ENCODE measurements at places on chromosomes 11 and 22.
A peak's percentile ranks its signal among the peaks of the same experiment; 100 is the strongest.

DNA sequence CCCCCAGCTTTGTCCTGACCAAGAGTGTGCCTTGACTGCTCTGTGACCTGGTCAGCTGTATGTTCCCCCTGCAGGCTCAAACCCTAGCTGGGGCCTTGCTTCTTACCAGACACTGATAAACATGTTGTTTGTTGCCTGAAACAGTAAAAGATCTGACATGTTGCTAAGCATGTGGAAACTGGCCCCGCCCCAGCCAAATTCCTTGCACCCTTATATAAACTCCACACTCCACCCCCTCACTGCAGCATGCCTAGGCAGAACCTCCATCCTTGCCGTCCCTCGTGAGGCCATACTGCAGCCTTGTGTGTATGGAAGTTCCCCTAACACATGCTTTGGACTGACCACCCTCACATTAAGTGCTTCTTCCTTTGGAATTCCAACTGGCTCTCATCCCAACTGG is 27.3 kb downstream of the LRRC74B start:
- no peak for DNase-seq

DNA sequence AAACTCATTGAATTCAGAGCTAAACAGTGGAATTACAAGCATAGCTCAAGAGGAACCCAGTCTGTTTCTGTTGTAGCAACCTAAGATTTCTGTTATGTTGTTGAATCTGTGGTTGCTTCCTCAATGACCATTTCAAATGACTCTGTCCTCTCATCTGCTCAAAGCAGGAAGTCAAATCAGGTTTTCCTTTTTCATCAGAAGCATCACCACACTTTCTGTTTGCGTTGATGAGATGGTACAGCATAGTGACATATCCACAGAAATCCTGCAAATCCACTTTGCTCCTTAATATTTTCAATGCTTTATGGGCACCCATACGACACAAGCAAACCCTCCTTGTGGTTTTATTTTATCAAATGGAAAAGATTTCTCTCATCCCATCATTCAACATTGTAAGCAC is 12.6 kb upstream of the UCP2 start:
- DNase-seq: no peak

GRCh38 chr11:129929721-129930120 is 34.3 kb upstream of the NFRKB start:
- no peak for DNase-seq

DNA sequence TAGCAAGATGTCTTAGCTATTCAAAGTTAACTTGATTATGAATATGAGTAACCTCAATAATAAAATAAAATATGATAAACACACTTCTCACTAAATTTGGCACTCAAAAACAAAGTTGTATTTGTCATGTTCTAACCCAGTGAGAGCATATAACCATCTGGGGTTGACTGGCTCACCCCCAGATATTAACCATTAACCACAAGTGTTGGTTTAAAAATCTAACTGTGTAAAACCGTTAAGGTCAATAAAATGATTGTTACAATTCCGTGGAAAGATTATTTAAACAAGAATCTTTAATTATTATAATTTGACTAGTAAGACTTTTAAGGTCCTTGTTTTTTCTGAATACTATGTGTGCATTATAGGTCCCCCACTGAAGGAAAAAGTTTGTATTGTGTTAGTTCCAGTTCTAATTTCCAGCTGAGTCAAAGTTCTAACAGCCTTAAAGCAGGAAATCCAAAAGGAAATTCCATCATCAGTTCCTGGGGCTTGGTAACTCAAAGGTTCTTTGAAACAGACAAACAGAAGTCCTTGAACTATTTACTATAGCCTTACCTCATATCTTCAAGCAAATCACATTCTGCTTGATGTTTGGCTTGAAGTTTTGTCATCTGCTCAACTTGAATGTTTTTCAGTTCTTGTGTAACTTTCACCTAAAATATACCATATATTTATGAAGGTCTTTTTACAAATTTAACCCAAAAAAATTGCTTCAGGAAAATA is 2.5 kb downstream of the FCHSD2 start:
- no peak for DNase-seq

DNA sequence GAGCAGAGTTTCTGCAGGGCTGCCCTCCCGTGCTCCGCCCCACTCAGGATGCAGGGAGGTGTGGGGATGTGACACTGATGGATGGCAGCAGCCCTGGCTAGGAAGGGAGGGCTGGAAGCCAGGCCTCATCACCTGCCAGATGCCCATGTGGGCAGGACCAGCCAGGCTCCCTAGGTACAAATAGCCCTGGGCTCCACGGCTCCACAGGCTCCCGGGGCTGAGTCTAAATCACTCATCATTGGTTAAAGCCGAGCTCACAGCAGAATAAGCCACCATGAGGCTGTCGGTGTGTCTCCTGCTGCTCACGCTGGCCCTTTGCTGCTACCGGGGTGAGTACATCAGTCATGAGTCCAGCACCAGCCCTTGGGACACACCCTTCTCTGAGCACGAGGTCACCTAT is at the start of gene SCGB1D1:
Gene SCGB1D1, plus strand, starts transcription at position 206 of the 400 bp plus-strand sequence. Its CDS starts 69 bp downstream, at position 275.
- no peak for DNase-seq

- no peak for DNase-seq
Observed at GRCh38 chr22:28111501-28112189, 192.6 kb upstream of the PITPNB start.

DNA sequence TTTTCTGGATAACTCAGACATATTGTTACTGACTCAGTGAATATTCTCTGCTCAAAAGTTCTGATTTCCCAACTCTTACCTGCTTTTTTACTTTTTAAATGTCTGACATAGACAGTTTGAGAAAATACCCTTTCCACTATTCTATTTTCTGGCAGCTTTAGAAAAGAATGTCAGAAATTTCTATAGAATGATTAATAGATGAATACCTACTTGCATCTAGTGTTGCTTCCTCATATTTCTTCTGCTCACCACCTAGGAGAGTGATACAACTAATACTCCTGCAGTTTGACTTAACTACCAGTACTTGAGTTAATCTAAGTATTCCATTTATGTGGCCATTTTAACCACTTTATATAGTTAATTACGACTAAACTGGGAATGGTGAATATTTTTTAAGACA is 55.2 kb downstream of the KDM2A start:
- DNase-seq: no peak

- peak; percentile 71 for DNase-seq
Observed at GRCh38 chr22:37228106-37229011, 15.7 kb downstream of the RAC2 start.

- no peak for DNase-seq
Observed at GRCh38 chr22:41935509-41935908, 8.9 kb upstream of the TNFRSF13C start.

GRCh38 chr22:50125029-50125428 is 35.2 kb downstream of the MOV10L1 start:
- no peak for DNase-seq

DNA sequence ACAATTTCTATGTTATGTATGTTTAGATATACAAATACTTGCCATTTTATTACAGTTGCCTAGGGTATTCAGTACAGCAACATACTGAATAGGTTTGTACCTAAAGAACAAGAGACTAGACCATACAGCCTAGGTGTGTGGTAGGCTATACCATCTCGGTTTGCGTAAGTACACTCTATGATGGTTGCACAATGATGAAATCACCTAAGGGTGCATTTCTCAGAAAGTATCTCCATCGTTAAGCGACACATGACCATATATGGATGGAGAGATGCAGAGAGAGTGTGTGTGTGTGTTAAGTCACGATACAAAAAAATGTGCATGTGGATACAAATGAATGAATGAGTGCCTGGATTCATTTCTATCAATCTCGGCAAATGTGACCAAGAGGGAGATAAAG is 37.7 kb downstream of the NARS2 start:
- DNase-seq: no peak

DNA sequence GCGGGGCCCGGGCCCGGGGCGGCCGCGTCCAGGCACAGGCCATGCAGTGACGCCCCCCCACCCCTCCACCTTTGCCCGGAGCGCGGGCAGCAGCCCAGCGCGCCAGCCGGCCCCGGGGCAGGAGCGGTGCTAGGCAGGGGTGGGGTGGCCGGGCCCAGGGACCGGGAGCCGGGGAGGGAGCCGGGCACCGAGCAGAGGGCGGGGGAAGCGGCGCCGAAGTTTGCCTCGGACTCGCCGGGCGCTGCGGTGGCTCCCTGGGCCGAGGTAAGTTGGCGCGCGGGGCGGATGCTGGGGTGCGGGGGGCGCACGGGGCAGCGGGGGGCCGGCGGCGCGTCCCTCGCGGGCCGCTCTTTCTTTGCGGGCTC is 332 bp downstream of the TEAD1 start:
- no peak for DNase-seq

GRCh38 chr11:103768816-103769215 is 267.6 kb upstream of the DDI1 start:
- DNase-seq: no peak

GRCh38 chr11:100638648-100639047 is 48.4 kb upstream of the ARHGAP42 start:
- no peak for DNase-seq

DNA sequence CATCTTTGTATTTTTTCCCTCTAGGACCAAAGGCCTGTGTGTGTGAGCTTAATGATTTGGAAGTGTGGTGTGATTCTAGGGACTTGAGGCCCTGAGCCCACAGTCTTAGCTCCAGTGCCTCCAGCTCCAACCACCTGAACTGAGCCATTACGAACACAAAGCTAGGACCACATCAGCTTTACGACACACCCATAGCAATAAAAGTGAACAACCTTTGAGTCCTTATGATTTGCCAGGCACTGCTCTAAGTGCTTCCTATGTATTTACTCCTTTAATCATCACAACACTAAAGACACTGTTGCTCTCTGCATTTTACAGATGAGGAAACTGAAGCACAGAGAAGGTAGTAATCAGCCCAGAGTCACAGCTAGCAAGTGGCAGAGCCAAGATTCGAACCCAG is 126.4 kb downstream of the EHF start:
- DNase-seq: peak; percentile 5

DNA sequence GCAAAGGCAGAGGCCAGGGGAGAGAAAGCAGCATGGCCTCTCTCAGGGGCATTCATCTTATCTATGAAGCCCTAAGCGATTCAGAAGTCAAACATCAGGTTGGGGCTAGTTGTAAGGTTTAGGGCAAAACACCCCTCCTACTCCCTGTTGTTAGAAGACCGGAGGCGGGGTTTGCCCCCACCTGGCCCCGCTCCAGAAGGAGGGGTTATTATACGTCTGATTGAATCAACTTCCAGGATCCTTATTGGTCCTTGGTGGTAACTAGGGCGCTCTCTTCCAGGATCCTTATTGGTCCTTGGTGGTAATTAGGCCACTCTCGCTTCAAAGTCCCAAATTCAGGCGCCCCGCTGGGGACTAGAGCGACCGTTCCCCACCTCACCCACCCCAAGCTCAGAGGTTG is 12.1 kb upstream of the SMTN start:
- DNase-seq: no peak

DNA sequence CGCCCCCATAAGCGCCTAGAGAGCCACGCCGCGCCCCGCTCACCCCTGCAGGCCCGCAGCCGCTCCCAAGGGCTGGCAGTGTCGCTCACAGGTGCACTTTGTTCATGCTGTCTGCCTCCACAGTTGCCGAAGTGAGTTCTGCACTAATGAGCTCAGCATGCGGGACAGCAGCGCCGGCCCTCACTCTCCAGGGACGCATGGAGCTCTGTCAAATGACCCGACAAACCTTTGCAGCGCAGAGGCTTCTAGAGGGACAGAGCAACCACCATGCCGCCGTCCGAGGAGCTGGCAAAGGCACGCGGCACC is 170.7 kb downstream of the OPCML start:
- no peak for DNase-seq

GRCh38 chr11:34614344-34615104 is 6.4 kb upstream of the EHF start:
- DNase-seq: no peak

DNA sequence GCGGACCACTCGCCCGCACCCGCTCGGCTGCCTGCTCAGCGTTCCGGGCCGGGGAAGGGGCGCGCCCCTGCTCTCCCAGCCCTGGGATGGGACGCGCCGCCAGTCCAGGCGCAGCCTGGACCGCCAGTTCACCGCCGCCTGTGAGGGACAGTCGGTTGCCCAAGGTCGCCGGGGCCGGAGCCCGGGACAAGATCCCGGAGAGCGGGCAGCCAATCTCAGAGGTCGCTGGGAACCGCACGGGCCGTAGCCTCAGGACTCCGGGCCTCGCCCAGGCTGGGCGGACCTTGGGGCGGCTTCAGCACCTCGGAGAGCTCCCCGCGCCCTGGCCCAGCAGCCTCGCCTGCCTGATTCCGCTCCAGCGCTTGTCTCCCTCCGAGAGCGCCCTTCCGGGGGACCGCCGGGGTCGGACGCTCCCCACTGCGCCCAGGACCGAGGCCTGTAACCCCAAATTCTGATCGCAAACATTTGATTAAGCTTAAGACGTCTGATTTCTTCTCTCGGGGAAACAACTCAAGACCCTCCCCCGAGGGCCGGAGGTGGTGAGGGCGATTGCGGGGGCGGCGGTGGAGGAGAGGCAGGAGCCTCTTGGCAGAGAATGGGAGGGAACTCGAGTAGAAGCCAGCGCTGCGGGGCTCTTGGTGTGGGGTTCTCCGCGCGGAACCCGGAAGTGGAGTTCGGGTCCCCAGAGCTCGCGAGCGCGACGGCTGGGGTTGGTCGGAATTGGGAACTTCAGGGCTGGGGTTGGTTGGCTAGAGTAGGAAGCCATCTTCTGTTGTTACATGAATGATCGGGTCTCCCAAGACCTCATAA is 1.1 kb upstream of the CHRM4 start:
- DNase-seq: peak; percentile 70

DNA sequence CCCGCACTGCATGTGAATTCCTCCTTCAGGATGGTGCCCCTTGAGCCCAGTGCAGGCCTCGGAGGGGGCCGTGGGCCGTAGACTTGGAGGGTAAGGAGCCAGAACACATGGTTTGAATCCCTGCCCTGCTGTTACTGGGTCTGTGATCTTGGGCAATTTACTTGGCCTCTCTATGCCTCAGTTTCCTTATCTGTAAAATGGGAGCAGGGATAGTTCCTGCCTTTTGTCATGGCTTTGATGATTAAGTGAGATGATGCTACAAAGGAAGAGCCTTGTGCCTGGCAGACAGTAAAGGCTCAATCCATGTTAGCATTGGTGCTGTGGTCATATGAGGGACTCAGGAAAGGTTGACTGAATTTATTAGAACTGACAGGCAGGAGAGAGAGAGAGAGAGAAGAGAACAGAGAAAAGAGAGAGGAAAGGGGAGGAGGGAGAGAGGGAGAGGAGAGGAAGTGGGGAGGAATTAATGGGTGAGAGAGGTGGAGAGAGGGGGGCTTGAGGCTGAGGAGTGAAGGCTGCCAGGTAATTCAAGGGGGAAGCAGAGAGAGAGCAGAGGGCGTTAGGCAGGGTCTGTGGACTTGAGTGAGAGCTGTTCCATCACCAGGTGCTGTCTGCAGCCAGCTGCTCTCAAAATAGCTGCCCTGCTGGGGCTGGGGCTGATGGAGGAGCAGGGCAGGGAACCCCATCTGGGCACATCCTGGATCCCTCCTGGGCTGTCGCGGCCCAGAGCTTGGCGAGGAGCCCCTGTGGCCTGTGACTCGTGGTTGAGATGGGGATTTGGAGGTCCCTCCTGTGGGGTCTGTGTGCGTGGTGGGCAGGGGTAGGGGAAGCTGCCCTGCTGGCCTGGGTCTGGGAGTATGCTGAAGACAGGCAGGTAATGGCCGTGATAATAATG is 44.1 kb downstream of the MCM5 start:
- DNase-seq: no peak

DNA sequence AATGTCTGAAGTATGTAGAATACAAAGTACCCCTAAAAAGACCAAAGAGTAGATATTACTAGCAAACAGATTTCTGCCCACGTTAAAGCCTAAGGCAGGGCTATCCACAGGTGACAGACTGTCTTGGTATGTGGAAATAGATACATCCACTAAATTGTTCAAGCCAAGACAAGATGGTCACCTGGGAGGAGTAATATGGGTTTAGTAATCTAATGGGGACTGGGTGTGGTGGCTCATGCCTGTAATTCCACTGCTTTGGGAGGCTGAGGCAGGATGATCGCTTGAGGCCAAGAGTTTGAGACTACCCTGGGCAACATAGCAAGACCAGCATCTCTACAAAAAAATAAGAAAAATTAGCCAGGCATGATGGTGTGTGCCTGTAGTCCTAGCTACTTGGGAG is 7.5 kb downstream of the SGSM3 start:
- no peak for DNase-seq

Measured in GDM1 (cell line).